ENCODE measurements at places on chromosomes 16 and 17.
A peak's percentile ranks its signal among the peaks of the same experiment; 100 is the strongest.

DNA sequence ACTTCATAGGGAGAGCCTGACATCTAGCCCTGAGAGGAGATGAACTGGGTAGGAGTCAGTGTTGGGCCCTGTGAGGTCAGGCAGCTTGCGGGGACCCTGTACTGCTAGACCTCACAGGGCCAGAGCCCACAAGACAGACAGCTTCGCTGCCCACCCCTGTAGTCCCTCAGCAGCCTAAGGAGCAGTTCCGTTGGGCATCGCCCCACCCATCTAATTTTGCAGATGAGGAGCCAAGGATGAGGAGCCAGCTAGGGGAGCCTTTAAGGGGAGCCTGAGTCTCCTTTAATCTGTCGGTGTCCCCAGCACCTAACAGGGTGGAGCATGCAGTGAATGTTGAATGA is 755 bp upstream of the TUFM start:
- DNase-seq: peak; percentile 26

GRCh38 chr16:89458967-89459366 is 31.4 kb downstream of the ANKRD11 start:
- DNase-seq: no peak

GRCh38 chr16:74761665-74762064 is 13.0 kb downstream of the FA2H start:
- DNase-seq: no peak

GRCh38 chr16:47694543-47694942 is 233.4 kb downstream of the PHKB start:
- DNase-seq: no peak

GRCh38 chr17:34485999-34486398 is 93.4 kb upstream of the TMEM132E start:
- no peak for DNase-seq

- DNase-seq: peak; percentile 15
Measured at GRCh38 chr16:25063865-25064264, 47.7 kb upstream of the LCMT1 start.

- peak; percentile 90 for DNase-seq
Measured at GRCh38 chr16:53041320-53042051, 11.2 kb downstream of the CHD9NB start.

DNA sequence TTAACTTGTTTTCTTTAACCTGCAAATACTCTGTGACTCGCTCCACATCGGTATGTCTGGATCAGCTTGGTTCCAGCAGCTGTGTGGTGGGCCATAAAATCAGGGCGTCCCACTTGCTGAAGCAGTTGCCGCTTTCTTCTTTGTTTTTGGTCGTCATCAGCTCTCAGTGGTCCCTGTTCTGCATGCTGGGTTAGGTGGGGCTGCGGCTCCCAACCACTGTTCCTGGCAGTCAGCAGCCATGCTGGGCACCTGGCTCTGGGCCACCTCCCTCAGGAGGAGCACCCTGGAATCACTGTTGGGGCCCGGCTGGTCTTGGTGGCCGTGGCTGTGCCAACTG is 23.0 kb downstream of the MGRN1 start:
- DNase-seq: no peak

DNA sequence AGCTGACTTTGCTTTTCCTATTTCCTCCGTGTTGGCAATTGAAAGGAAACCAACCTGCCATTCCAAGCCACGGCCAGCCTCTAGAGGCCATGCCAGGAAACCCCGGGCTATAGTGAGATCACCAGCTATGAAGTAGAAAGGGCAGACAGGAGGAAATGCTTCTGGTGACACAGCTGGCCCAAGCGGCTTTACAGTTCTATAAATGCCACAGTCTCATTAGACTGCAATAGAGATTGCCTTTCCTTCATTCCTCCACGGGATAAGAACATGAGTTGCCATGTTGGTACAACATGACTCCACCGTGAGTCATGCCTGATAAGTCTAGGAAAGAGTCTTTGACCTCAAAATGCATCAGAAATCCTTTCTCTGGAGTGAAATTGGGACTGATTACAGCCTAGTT is 384.9 kb downstream of the GRIN2A start:
- no peak for DNase-seq

DNA sequence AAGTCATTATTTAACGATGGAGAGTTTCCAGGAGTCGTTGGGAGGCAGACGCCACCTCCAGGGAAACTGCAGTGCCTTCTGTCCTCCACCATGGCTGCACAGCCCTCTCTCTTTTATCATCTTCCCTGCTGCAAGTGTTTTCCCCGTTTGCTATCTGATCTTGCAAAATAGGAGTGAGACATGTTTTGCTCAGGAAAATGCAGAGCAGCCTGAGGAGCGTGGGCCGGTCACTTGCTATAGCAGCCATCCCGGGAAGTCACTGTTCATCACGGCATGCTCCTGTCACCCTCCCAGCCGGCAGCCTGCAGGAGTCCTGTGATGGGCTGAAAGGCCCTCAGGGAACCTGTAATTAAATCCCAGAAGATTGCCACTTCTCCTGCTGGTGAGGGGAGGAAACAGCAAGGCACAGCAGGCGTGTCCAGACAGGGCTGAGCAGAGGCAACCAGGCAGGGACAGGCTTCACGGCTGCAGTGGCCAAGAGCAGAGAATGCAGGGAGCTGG is 143.1 kb downstream of the GSG1L start:
- peak; percentile 2 for DNase-seq

GRCh38 chr17:48047741-48048383 is at the start of gene NFE2L1:
TSS of gene NFE2L1 (plus strand) at chr17:48048359. CDS start at chr17:48051119, 2,760 bp downstream.
- DNase-seq: peak; percentile 100

GRCh38 chr17:8056232-8056975 is 17.5 kb downstream of the ALOX15B start:
- no peak for DNase-seq

DNA sequence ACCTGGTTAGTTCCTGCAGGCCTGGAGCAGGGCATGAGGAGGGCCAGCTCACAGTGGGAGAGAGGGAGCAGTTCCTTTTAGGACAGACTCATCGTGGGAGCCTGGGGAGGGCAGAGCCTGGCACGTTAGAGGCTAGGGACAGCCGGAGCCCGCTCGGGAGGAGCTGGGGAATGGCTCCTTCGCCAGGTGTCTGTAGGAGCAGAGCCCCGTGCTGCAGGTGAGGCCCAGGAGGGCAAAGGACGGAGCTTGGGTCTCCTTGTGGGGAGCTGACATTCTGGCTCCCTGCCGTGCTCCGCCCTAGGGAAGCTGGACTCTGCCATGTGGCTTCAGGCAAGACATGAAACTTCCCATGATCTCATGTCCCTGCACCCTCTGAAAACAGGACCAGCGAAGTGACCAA is 18.7 kb upstream of the MTSS2 start:
- no peak for DNase-seq

DNA sequence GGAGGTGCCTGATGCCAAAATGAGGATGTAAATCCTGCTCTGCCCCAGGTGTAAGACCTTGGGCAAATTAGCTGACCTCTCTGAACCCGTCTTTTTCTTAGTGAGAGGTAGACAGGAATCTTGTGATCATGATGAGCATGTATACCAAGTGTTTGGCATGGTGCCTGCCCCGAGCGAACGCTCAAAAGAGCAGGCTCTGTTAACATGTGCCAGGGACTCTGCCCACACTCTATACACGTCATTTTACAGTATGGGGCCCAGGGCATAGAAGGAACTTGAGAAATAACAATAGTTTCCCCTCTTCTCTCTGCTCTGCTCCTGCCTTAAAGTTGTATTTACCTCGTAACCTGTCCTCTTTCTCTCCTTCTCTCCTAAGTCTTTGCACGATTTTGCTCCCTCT is 9.3 kb upstream of the MAF start:
- no peak for DNase-seq

GRCh38 chr16:69935740-69936139 is 15.4 kb upstream of the CLEC18A start:
- no peak for DNase-seq

DNA sequence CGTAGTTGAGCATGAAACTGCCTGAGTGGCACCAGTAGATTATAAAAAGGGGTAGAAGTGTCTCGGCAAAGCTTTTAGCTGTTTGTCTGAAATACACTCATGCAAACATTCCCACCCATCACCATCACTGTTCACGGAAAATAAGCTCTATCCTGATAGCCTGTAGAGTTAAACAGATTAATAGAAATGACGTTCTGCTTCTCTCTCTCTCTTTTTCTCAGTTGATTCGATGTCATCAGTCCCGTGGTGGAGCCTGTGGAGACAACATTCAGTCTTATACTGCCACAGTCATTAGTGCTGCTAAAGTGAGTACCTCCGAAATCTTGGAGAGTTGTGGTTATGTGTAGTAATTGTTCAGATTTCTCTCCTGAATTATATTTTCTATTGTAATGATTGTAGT is 224.7 kb downstream of the BCAS3 start:
- DNase-seq: no peak

GRCh38 chr16:73015612-73016487 is 32.1 kb downstream of the ZFHX3 start:
- no peak for DNase-seq
